ENCODE measurements at places on chromosomes 4 and X.

- no peaks in the 10 kb centered on the region for H3K36me3 ChIP-seq
- DNase-seq: no peak
- no peak overlapping the region for H3K4me3 ChIP-seq
- no peaks in the 10 kb centered on the region for H3K27me3 ChIP-seq
- H3K27ac ChIP-seq: no peak overlapping the region
Measured at GRCh38 chr4:161249779-161250440, 913.9 kb downstream of the FSTL5 start.

DNA sequence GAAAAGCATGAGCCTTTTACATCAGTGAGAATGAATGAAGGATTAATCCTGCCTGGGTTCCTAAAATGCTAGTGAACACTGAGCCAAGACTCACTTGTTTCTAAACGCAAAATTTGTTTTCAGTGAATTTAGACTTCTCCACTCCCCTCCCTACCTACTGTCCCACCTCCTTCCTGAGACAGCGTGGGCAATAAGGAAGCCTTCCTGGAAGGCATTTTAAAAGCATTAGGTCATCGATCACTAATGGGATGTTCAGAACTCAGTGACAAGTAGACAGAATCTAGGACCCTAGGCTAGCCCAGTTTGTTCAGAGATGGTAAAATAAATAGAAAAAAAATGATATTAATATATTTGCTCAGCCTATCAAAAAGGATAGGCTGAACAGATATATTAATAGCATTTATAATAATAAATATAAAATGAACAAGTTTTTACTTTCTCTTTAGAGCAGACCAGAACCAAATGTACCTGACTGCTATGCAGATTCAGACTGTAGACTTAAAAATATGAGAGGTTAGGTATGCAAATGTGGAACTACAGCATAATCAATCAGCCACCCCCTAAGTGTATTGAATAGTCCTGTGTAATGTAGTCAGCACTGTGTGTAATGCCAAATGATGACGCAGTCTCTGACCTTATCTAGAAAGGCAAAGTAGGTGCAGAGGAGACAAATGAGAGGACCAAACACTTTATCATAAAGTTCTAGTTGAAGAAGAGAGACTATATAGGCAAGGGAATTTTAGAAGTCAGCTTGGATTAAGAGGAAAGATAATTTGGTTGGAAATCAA is 331.1 kb downstream of the GPAT3 start:
- no peaks in the 10 kb centered on the region for H3K4me1 ChIP-seq
- DNase-seq: no peak
- no peak overlapping the region for H3K4me3 ChIP-seq

GRCh38 chrX:9339603-9340491 is 125.0 kb upstream of the TBL1X start:
- H3K27me3 ChIP-seq: no peaks in the 10 kb centered on the region
- peak; percentile 68 for DNase-seq
- H3K4me3 ChIP-seq: no peak overlapping the region
- H3K36me3 ChIP-seq: no peaks in the 10 kb centered on the region
- peaks cover 8% of the 10 kb centered on the region for H3K4me1 ChIP-seq

DNA sequence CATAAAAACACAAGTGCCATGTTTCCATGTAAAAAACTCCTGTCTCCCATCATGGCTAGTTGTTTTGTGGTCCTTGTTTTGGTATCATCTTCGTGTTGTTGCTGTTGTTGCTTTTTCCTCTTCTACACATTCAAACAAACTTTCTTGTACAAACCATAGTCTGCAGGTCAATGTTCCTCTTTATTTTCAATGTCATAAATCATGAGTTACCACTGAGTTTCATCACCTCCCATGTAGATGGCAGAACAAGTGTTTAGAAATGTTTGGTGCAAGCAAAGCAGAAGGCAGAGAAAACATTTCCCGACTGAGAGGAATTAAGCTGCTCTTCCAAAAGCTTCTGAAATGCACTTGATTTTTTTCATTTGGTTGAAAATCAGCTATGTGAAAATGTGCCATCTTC is 166.0 kb downstream of the ANTXR2 start:
- H3K4me1 ChIP-seq: no peaks in the 10 kb centered on the region
- no peak for DNase-seq
- peaks cover 25% of the 10 kb centered on the region for H3K36me3 ChIP-seq
- no peaks in the 10 kb centered on the region for H3K27me3 ChIP-seq
- H3K27ac ChIP-seq: no peak overlapping the region

- H3K27ac ChIP-seq: peak overlapping the region; percentile 52
- peak overlapping the region; percentile 35 for H3K4me3 ChIP-seq
- H3K4me1 ChIP-seq: peaks cover 2% of the 10 kb centered on the region
- no peak for DNase-seq
- H3K36me3 ChIP-seq: no peaks in the 10 kb centered on the region
- H3K27me3 ChIP-seq: no peaks in the 10 kb centered on the region
Measured at GRCh38 chr4:137510557-137511265, 21.6 kb downstream of the PCDH18 start.

DNA sequence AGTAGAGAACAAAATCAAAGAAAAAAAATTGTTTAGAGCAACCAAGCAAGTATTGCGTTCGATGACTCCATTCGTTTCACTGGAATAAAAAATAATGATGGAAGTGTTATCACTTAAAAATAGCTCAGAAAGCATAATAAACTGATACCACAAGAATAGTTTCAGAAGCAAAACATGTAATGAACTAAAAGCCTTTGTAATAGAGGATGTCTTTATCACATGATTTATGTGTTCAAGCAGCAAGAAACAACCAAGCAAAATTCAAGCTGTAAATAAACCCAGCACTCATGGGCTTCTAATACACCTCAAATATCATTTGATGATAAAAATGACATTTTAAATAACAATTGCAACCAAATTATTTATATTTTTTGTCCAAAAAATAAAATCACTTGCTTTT is 192.2 kb downstream of the NDST4 start:
- no peak for DNase-seq
- no peaks in the 10 kb centered on the region for H3K27me3 ChIP-seq
- no peak overlapping the region for H3K27ac ChIP-seq
- H3K4me3 ChIP-seq: no peak overlapping the region
- no peaks in the 10 kb centered on the region for H3K36me3 ChIP-seq
- no peaks in the 10 kb centered on the region for H3K4me1 ChIP-seq

GRCh38 chrX:23066588-23067281 is 67.0 kb downstream of the DDX53 start:
- no peak for DNase-seq
- no peaks in the 10 kb centered on the region for H3K27me3 ChIP-seq
- no peak overlapping the region for H3K27ac ChIP-seq
- H3K4me3 ChIP-seq: no peak overlapping the region
- H3K4me1 ChIP-seq: no peaks in the 10 kb centered on the region
- H3K36me3 ChIP-seq: no peaks in the 10 kb centered on the region

DNA sequence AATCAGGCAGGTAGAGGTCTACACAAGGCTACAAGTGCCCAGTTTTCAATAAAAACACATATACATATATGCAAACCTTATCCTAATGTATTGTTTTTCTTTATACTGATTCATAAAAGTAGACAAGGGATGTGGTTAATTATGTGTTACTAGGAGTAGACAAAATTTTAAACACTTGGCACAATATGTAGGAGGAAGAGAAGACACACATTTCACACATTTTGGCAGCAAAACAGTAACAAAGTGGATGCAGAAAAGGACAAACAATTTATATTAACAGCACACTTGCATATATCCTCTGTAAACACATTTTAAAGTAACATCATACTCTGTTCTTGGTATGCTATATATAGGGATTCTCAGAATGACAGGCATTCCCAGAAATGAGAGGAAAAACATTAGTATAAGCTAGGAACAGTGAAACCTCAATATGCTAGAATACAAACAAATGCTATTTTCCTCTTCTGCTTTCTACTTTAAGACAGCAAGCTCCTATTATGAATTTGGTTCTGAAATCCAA is 63.8 kb downstream of the GPRIN3 start:
- H3K4me1 ChIP-seq: no peaks in the 10 kb centered on the region

- H3K27ac ChIP-seq: no peak overlapping the region
- no peak overlapping the region for H3K4me3 ChIP-seq
- no peaks in the 10 kb centered on the region for H3K27me3 ChIP-seq
Measured at GRCh38 chrX:81316163-81316562, 114.3 kb downstream of the SH3BGRL start.

- H3K27ac ChIP-seq: no peak overlapping the region
- H3K27me3 ChIP-seq: no peaks in the 10 kb centered on the region
- H3K4me1 ChIP-seq: no peaks in the 10 kb centered on the region
- H3K36me3 ChIP-seq: peaks cover 26% of the 10 kb centered on the region
Measured at GRCh38 chr4:67521506-67521905, 23.8 kb downstream of the CENPC start.
